Fibroblast of the conjunctiva (primary cell): ENCODE measurements at places on chromosomes 1 and 21.

DNA sequence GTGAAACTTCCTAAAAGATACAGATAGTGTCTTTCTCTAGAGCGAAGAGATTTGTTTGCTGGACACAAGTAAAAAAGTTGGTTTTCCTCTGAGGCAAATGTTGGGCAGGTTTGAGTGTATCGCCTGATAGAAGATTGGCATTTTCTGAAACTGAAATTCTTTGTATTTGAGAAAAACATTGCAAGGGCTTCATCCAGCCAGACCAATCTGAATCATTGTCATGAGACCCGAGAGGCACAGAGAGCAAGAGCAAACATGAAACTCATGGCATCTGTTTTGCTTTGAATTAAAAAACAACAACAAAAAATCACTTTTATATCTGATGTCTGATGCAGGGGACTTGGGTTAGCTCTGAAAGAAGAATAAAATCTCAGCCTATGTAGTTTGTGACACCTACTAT is 379.3 kb upstream of the NCAM2 start:
- no peak for DNase-seq

GRCh38 chr1:85708829-85709227 is 595 bp upstream of the ZNHIT6 start:
- no peak for DNase-seq

- peak; percentile 90 for DNase-seq
These were observed 1.3 kb upstream of the S100A10 start for GRCh38 chr1:151994956-151995355.

GRCh38 chr1:2427976-2428375 is 15.6 kb upstream of the PEX10 start:
- no peak for DNase-seq

DNA sequence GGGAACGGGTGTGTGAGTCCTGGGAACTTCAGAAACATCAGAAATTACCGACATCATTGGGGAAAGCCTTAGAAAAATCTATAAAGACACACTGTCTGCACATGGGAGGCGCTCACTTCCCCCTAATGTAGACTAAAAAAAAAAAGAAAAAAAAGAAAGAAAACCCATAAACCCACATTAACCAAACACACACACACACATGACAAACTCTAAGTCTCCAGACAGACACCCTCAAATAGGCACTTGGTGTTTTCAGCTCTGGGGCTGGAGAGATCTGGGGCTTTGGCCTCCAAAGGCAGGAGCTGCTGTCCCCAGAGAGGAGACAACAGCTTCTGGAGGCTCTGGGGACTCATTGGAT is 13.2 kb upstream of the SDHB start:
- DNase-seq = no peak

- DNase-seq = no peak
These were observed 231.9 kb downstream of the TNR start for GRCh38 chr1:175511496-175511895.

DNA sequence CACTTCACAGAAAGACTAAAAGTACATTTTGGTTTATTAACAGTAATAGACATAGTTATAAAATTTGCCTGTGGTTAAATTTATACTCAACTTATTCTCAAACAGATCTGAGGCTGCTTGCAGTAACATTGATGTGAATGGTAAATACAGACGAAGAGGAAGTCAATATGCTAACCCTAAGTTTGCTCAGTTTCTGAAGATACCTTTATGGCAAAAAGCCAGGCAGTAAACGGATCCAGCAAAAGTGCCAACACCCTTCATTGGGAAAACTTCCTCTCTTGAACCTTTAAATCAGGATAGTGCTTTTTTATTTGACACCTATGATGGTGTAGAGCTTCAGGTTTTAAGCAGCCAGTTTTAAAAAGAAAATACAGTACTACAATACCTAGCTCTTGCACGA is 16.6 kb upstream of the CCDC181 start:
- DNase-seq = no peak

GRCh38 chr1:119893238-119893791 is 3.0 kb downstream of the ADAM30 start:
- DNase-seq = no peak

- peak; percentile 4 for DNase-seq
These were observed 86.1 kb upstream of the CYYR1 start for GRCh38 chr21:26659182-26659581.

DNA sequence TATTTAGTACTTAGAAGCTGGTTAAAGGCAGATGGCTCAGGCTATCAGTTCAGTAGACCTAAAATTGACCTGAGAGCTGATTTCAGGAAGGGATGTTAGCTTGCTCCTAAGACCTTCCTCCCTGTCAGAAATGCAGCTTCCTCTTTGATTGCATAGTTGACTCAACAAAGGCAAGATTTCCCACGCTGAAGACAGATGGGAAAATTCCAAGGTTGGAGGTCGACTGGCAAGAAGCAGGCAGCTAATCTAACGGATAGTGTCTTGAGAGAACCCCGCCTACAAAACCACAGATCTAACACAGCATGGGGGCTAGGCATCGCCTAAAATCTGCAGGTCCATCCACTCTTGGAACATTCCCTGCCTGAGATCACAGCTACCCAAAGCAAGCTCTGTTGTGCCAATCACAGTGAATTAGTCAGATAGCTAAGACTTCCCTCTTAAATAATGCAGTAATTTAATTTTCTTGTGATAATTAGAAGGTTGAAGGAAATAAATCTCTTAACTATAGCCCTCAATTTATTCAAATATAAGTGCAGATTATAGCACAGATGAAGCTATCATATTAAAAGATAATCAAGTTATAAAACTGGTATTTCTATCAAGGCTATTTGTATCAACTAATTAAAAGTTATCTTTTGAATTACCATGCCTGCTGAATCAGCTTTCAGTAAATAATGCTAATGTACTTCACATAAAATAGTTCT is 357.8 kb upstream of the SGIP1 start:
- no peak for DNase-seq

- DNase-seq = peak; percentile 16
These were observed 35.3 kb downstream of the CLIC6 start for GRCh38 chr21:34704119-34704518.

- DNase-seq = no peak
These were observed 7.7 kb downstream of the SLFNL1 start for GRCh38 chr1:41013796-41014195.

DNA sequence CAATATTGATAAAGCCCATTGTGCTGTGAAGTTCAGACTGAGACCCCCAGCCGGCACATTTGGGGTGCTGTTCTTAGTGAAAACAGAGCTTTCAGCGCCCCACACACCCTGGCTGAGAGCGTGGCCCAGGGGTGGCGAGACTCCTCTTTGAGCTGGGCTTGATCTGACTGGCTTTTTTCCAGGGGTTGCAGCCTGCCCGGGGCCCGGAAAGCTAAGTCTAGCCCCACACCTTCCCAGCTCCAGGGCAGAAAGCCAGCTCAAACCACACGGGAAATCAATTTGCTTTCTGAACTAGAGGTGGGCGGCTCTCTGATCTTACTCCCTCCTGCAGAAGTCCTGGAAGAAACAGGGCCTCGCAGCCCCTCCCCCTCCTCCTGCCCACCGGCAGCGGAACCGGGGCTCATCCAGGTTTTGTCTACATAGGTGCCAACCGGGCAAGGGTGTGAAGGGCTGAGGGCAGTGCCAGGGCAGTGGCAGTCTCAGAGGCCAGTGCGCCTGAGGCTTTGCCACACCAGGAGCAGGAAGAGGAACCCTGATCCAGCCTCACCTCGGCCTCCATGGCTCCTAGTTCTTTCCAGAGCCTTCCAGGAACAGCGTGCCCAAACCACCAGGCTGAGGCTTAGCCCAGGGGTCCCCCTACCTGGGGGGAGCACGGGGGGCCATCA is 155.3 kb downstream of the NPHP4 start:
- DNase-seq = no peak

DNA sequence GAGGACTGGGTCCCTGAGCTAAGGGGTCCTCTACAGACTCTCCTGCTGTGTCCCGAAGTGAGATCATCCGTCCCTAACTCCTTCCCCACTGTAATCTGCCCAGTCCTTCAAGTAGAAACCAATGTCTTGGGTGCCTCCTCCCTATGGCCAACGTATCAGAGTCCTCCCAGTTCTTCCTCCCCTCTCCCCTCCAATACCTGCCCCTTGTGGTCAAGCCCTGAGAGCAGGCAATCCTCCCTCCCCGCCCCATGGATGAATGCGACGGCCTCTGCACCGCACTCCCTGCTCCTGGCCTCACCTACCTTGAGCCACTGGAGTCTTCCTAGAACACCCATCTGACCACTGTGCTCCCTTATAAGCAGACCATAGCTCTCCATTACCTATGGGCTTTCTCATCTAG is 31.1 kb downstream of the HTR6 start:
- no peak for DNase-seq

DNA sequence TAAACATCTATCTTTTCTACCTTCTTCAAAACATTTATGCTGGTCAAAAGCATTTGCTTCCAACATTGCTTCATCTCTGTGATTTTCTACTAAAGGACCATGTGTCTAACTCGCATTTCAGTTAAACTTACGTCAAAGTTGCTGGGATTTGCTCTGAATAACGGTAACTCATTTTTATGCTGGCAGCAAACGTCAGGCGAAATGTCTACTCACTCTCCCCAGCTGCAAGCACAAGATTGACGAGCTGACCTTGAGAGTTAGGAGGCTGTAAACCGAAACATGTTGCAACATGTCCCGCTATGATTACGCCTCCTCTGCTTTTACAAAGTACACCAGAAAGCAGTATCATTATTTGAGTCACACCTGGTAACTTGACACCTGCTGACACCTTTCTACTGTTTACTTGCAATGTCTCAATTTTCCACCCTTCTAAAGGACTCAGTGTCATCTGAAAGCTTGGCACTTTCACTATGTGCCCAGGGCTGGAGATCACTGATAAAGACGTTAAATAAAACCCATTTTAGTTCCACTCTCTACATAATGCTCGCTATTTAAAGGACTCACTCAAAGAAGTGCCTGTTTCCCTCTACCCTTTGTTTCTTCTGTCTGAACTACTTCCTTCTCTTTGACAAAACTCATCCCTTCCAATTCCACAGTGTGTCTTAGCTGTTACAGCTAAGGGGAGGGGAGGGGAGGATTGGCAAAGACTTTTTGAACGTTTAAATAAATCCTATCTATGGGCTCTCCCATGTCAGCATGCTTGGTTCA is 111.9 kb downstream of the PTPN14 start:
- DNase-seq = no peak

DNA sequence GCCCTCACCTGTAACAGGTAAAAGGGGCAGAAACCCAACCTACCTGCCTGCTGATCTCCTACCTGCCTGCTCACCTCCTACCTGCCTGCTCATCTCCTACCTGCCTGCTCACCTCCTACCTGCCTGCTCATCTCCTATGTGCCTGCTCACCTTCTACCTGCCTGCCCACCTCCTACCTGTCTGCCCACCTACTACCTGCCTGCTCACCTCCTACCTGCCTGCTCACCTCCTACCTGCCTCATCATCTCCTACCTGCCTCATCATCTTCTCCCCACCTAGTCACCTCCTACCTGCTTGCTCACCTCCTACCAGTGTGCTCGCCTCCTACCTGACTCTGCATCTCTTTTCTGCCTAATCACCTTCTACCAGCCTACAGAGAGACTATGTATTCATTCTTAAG is 452.9 kb downstream of the MATN1 start:
- no peak for DNase-seq

DNA sequence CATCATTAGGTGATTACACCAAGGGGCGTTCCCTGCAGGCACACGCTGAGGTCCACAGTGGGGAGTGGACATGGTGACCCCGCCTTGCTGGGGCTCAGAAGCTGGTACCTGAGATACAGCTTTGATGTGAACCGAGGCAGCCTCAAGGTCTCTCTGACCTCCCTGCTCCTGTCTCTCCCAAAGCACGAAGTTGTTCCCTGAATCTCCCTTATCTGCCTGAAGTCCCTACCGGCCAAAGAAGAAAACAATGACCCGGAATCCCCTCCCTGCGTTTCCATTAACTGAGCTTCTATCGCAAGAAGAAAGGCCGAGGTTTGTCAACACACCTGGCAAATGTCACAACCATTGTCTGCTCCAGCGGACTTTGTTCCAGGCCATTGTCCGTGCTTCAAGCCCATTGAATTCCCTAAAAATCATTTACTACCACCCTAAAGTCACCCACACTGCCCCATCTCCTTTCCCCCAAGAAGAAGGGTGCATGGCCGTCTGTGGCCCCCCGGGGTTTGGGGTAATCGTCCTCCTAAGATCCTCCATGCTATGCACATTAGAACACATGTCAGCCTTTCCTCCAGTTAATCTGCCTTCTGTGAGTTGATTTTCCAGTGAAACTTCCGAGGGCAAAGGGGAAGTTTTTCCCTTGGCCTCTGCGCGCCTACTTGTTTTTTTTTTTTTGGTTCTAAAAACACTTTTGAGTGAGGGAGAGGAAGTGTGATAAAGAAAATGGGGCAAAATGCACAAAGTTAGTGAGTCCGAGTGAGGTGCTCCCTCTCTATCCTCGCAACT is 48.1 kb upstream of the COL18A1 start:
- DNase-seq = no peak
